ENCODE measurements at places on chromosomes 2 and 18.

- DNase-seq = no peak
These were observed 21.4 kb upstream of the LTBP1 start for GRCh38 chr2:32925283-32925815.

GRCh38 chr2:127704641-127705390 is 3.5 kb downstream of the SFT2D3 start:
- DNase-seq = no peak

GRCh38 chr2:60549238-60549927 is 4.1 kb downstream of the BCL11A start:
- DNase-seq = no peak

- DNase-seq = no peak
These were observed 44.0 kb downstream of the KLF7 start for GRCh38 chr2:207121784-207122183.

DNA sequence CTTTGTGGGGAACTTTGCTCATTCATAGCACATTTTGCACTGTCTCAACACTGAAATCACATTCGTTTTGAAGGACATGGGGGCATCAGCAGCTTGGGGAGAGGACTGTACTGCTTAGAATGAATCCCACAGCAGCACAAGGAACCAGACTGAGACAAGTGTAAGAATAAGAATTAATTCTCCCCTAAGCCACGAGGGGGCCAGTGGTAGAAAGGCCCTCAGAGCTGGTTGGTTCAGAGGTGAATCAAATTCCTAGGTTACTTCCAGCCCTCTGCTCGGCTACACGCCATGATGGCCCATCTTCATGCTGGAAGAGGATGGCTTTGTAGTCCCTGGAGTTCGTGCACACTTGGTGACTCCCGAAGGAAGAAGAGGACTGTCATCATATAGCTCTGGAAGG is 12.0 kb upstream of the MC5R start:
- no peak for DNase-seq

- DNase-seq = no peak
These were observed 132.8 kb upstream of the TTC39C start for GRCh38 chr18:23881778-23882177.

GRCh38 chr2:105796791-105797190 is 52.1 kb downstream of the NCK2 start:
- DNase-seq = no peak

DNA sequence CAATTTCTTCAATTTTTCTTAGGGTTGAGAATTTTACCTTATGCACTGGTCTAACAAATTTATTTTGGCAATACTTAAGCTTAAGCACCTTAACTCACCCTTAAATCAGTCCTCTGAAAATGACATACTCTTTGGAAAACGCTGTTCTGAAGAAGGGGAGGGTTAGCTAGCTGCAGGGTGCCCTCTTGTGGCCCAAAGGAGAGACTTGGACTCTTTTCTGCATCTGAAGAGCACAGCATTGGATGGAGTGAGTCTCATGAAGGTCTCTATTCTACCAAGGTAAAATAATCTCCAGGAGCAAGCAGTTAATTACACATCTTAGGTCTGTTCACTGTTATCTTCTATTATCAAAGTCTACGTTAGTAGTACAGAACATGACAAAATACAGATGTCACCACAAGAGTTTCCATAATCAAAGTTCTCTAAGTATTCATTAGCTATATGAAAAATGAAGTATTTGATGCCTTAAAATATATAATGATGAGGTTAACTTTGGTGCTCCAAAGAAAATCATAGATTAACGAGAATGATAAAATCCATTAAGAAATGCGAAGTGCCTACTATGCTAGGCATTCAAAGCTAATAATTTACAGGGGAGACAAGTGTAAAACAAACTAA is 24.4 kb downstream of the PUM2 start:
- peak; percentile 30 for DNase-seq

All from activated CD4-positive, alpha-beta T cell treated with anti-CD3 and anti-CD28 coated beads for 4 hours (primary cell).